ENCODE measurements at places on chromosomes 5 and 9.

- no peak for DNase-seq
Measured at GRCh38 chr5:140550147-140551079, 3.0 kb downstream of the EIF4EBP3 start.

DNA sequence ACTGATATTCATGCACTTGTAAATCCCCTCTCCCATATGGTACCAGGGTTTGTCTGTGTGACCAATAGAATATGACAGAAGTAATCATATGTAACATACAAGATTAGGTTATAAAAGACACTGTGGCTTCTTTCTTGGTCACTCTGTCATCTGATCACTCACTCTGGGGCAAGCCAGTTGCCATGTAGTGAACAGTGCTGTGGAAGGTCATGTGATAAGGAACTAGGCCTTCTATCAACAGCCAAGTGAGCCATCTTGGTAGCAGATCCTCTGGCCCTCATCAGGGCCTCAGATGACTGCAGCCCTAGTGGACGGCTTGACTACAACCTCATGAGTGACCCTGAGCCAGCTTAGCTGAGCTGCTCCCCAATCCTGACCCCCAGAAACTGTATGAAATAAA, 30.0 kb upstream of the MATR3 start:
- DNase-seq = no peak

GRCh38 chr9:132207839-132208615, 46.2 kb downstream of the NTNG2 start:
- no peak for DNase-seq

GRCh38 chr5:133122711-133123110, 70.9 kb downstream of the HSPA4 start:
- no peak for DNase-seq

GRCh38 chr9:128286440-128286839, 10.4 kb downstream of the SWI5 start:
- no peak for DNase-seq

GRCh38 chr5:95843733-95844223, 21.3 kb upstream of the GLRX start:
- DNase-seq = no peak
